Cerebellar nuclear complex (tissue), 1 donor: ENCODE measurements at places on chromosomes 1 and 21.

- no peak for DNase-seq
Measured at GRCh38 chr1:208248307-208248801, 4.2 kb upstream of the PLXNA2 start.

GRCh38 chr1:3312898-3313575, 141.4 kb upstream of the ARHGEF16 start:
- no peak for DNase-seq

GRCh38 chr1:201285846-201286245, 2.5 kb downstream of the PKP1 start:
- no peak for DNase-seq

GRCh38 chr1:106749491-106749890, 307.0 kb upstream of the PRMT6 start:
- DNase-seq = no peak

GRCh38 chr1:94425821-94426484, 7.8 kb downstream of the ABCD3 start:
- no peak for DNase-seq

DNA sequence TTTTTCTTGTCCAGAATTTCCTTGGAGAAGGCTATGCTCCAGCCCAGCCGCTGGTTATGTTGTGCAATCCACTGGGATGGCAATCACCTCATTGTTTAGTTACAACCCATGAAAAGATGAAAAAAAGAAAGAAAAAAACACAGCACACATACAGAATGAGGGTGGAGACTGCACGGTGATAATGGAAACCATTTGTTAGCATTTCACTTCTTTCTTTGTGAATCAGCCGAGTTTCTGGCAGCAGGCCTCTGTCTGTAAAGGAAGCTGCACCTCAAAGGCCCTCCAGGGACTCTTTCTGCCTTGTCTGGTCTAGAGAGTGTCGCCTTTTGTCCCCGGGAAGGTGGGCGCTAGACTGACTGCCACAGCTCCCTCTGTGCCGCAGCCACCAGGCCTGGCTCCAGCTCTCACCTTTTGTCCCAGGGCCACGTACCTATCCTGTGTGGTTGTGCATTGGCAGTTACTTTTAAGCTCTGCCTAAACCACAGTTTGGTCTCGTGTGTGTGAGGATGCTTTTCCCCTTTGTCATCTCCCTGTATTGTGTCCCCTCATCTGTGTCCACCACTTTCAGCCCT, 35.6 kb downstream of the NGF start:
- DNase-seq = no peak

- no peak for DNase-seq
Measured at GRCh38 chr1:207321790-207322645, 540 bp downstream of the CD55 start.

- no peak for DNase-seq
Measured at GRCh38 chr1:17914987-17915386, 159.9 kb downstream of the ACTL8 start.

DNA sequence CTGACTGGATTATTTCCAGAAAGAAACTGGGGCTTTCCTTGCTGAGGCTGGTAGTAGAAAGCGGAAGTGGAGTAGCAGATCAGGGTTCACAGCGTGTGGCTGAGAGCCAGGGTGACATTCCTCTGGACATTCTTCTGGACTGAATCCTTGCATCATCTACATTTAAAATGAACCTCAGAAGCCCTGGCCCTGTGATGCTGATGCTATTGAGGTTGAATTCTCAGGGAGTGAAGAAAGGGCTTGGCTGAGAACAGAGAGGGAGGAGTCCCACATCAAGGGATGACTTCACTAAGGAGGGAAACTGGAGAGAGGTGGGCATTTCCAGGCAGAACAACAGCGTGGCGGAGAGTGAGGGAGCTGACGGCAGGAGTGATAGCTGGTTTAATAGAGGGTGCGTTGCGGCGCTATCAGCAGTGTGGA, 102.3 kb upstream of the LMO4 start:
- DNase-seq = no peak

- no peak for DNase-seq
Measured at GRCh38 chr1:88697503-88697902, 13.4 kb downstream of the PKN2 start.

DNA sequence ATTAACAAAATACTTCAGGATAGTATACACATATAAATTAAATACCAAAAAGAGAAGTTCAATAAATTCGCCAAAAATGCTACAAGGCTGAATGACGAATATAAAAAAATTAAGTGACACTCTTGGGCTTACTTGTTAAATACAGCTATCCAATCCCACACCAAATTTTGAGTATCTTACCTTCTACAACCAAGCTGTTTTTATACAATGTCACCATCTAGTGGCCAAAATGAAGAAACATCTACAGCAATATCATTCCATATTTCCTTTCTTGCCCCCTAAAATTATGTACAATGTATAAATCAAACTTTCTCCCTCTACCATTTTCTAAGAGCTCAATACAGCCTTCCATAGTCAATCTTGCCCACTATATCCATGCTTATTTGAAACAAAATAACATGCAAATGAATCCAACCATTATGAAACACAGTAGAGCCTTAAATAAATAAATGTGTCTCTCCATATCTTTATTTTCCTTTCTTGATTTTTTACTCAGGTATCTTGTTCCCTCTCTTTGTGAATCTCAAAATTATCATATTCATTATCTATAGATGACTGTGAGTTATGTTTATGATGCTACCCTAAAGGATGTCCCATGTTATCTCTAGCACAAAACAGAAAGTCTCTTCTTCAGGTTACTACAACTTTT, 86.3 kb downstream of the ACBD6 start:
- DNase-seq = no peak

DNA sequence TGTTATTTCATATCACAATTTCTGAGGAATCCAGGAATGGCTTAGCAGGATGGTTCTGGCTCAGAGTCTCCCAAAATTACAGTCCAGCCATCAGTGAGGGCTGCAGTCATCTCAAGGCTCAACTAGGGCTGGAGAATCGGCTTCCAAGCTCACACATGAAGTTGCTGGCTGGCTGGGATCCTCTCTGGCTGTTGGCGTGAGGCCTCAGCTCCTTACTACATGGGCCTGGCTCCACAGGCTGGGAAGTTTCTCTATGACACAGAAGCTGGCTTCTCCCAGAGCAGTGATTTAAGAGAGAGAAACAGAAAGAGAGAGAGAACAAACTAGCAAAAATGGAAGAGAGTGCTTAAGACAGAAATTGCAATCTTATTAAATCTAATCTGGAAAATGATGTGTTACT, 38.8 kb upstream of the RGS8 start:
- no peak for DNase-seq

DNA sequence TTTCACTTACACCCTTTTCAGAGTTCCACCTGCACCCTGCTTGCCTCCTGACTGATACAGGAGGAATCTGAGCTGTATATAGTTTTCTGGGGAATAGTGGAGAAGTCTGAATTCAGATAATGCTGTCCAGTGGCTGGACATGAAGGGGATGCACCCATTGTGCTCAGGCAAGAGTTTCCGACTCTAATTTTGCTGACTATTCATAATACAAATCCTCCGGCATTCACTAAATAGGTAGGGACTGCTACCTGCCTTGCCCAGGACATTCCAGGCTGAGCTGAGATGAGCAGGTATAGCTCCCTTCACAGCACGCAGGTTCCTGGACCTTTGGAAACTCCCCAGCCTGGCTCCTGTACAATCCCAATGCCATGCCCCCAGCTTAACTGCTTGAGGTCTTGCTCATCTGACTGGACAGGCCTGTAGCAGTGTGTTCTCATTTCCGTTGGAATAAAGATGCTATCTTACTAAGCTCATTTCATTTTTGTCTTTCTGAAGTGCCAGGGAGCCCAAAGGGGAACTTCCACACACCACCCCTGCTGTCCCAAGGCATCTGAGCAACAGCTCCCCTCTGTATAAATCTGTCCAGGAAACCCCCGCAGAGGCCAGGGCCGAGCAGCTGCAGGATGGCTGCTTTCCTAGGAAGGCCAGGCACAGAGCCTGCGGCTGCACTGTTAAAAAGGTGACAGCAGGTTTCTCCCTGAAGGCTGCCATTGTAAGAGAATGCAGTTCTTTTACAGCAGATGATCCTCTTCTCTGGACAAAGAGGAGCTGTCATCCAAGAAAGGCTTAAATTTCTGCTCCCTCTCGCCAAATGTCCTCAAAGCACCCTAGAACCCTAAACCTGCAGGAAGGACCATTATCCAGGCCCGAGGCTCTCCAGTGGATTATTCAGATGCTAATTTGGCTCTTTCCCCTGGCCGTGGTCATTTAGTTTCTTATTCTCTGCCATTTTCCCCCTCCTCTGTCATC, 21.7 kb upstream of the VASH2 start:
- no peak for DNase-seq

DNA sequence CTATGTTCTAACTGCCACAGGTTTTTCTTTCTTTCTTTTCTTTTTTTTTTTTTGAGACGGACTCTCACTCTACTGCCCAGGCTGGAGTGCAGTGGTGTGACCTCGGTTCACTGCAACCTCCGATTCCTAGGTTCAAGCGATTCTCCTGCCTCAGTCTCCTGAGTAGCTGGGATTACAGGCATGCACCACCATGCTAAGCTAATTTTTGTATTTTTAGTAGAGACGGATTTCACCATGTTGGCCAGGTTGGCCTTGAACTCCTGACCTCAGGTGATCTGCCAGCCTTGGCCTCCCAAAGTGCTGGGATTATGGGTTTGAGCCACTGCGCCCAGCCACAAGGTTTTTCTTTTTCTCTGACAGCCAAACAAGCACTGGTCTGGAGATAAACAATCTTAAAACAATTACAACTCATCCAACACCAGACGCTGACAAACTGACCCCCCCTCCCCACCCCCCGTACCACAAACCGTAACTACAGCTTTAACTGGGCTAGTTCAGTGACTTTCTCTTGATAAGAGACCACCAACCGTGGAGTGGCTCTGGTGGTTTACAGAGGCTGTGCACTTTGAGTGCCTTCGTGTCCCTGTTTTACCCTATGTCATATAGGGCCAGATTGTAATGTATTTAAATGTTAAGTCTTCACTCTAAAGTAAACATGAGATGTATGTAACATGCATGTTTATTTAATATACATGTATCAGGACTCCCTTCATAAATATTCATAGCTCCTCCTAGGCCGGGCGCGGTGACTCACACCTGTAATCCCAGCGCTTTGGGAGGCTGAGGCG, 19.5 kb upstream of the PUM1 start:
- no peak for DNase-seq

DNA sequence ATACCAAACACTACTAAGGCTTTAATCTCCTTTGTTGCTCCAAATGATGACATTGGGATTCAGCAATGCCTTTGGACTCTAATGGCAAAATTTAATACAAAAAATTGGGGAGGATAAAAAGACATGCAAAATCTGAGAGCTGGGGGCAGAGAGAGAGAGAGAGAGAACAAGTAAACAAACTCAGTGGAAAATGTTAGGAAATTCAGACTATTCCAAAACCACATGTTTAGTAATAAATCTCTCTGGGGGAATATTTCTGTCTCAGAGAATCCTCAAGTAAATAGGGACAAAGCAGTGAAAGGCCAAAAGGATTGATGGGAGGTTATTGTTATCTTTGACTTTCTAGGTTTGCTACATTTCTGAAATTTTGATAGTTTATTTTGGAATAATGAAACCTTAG, 65.7 kb downstream of the PLA2G4A start:
- DNase-seq = no peak

DNA sequence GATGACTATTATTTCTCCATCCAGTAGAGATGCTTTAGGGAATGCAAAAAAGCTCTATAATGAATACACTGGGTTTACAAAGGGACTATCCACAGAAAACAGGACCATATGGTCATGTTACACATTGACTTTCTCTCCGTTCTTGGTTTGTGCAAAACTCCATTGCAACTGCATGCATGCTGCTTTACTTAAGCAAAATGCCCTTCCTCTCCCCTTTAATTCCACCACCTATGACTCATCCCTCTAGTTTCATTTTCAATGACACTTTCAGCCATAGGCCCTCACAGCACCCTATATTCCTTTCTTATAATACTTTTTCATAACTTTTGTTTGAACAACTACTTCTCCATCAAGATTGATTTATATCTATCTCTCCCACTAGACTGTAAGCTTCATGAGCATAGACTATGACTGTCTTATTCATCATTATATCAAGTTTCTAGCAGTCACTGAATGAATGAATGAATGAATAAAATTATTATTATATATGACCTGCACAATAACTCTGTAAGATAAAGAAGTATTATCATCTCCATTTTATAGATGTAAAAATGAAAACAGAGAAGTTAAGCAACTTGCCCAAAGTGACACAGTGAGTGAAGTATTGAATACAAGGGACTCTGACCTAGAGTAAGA, 248.9 kb downstream of the PLPP3 start:
- no peak for DNase-seq

- no peak for DNase-seq
Measured at GRCh38 chr1:15178571-15179484, 25.3 kb downstream of the TMEM51 start.

DNA sequence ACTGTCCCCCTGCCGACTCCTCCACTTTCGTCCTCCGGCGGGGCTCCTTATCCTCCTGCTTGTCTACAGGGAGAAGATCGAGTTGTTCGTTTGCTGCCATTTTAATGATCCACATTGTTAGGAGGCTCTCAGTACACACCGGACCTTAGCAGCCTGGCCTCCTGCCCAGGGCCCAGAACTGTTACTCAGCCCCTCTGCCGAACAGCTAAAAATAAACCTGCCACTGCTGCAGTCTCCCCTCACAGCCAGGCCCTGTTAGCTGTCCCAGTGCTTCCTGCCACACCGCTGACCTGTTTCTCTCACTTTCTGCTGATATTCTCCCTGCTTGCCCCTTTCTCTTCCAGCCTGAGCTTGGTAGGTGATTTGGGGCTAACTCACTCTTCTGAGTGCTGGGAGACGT, 8.3 kb downstream of the MAPKAPK2 start:
- peak; percentile 29 for DNase-seq

DNA sequence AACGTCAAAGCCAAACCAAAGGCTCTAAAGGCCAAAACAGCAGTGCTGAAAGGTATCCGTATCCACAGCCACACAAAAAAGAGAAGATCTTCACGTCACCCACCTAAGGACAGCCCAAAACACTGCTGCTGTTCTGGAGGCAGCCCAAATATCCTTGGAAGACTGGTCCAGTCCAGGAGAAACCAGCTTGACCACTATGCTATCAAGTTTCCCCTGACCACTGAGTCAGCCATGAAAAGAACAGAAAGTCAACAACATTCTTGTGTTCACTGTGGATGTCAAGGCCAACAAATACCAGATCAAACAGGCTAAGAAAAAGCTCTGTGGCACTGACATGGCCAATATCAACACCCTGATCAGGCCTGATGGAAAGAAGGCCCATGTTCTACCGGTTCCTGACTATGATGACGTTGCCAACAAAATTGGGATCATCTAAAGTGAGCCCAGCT, 32.1 kb downstream of the ARID4B start:
- DNase-seq = no peak

- no peak for DNase-seq
Measured at GRCh38 chr1:41806472-41807155, 112.1 kb downstream of the HIVEP3 start.

- no peak for DNase-seq
Measured at GRCh38 chr1:16293538-16293937, 56.6 kb upstream of the CPLANE2 start.

GRCh38 chr21:44329086-44329889, 9.9 kb downstream of the CFAP410 start:
- no peak for DNase-seq

- DNase-seq = no peak
Measured at GRCh38 chr1:8712413-8713231, 104.8 kb downstream of the RERE start.
